ENCODE measurements at places on chromosomes 7 and 10.

DNA sequence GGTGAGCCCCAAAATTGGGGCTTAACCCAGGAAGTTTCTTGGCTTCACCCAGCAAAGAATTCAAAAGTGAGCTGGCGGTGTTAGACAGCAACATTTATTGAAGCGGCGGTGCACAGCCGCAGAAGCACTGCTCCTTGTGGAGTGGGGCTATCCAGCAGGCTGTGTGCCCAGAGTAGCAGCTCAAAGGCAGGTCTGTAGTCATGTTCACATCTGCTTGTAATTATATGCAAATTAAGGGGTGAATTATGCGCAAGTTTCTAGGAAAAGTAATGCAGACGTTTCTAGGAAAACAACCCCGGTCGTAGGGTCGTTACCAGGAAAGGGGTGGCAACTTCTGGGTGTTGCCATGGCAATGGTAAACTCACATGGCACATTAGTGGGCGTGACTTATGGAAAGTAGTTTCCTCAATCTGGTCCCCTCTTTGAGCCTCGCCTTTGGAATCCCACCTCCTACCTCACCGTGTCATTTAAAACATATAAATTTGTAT, 13.7 kb upstream of the KBTBD2 start:
- DNase-seq, result peak; percentile 2

- no peak for DNase-seq
Measured at GRCh38 chr10:71921324-71922027, 42.7 kb upstream of the CHST3 start.

DNA sequence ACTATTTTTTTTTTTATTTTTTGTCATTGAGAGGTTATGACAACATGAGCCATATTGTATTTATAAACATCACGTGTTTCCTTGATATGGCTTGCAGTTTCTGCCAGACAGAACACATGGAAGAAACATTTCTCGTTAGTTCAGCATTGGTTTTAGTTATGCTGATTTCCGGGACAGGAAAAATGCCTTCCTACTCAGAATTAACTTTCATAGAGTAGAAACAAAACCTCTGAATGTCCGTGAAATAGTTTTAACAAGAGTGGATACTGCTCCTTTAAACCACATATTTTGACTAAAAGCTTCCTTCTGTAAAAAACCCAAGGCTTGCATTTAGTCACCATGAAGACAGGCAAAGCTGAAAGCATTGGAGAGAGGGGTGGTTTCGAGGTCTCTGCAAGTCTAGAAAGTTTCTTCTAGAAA, 240.4 kb downstream of the KIAA1217 start:
- DNase-seq, result no peak

DNA sequence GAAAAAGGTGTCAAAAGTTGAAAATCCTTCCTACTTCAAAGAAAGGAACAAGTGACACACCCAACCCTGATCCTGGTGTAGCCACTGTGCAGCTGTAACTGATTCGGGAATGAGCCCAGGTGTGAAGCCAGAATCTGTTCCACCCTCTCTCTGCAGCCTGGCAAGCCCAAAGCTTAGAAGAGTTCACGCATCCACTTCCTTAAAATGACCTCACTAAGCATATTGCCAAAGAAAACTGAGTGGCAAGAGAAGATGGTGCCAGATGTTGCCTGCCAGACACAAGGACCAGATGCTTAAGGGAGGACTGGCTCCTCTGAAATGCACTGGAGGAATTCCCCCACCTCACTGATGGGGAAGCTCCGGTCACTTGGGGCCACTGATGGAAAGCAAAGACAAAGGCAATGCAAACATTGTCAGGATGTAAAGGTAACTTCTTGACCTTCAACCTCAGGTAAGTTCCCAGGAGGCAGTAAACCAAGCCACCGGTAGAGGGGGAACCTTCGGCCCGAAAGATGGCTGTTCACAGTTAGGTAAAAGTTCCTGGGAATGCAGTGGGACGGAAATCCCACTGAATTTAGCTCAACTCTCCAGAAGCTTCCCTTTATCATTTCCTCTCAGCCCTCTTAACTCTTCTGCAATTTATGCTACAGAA, 554.9 kb downstream of the KCNMA1 start:
- DNase-seq, result no peak

GRCh38 chr10:79106256-79107050, 37.7 kb downstream of the ZMIZ1 start:
- DNase-seq, result no peak

DNA sequence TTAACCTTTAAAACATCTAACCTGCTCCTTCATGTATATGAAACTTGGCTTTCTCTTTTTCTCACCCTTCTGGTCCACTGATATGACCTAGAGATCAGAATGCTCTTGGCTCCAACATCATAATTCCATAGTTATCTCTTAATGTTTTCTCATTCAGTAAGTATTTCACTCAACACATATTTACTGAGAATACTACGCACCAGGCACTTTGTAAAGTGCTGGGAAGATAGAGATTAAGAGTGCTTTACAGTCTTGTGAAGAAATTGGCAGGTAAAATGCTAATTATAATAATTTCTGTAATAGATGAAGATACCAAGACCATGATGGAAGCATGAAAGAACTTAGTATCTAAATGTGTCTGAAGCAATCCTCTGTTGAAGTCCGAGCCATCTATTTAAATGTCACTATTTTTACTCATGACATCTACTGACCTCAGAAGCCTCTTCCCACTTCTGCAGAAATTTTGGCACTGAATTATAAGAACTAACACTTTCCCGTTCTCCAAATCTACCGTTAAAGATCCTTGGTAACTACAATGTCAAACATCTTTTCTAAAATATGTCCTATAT, 116.2 kb downstream of the HBP1 start:
- no peak for DNase-seq

DNA sequence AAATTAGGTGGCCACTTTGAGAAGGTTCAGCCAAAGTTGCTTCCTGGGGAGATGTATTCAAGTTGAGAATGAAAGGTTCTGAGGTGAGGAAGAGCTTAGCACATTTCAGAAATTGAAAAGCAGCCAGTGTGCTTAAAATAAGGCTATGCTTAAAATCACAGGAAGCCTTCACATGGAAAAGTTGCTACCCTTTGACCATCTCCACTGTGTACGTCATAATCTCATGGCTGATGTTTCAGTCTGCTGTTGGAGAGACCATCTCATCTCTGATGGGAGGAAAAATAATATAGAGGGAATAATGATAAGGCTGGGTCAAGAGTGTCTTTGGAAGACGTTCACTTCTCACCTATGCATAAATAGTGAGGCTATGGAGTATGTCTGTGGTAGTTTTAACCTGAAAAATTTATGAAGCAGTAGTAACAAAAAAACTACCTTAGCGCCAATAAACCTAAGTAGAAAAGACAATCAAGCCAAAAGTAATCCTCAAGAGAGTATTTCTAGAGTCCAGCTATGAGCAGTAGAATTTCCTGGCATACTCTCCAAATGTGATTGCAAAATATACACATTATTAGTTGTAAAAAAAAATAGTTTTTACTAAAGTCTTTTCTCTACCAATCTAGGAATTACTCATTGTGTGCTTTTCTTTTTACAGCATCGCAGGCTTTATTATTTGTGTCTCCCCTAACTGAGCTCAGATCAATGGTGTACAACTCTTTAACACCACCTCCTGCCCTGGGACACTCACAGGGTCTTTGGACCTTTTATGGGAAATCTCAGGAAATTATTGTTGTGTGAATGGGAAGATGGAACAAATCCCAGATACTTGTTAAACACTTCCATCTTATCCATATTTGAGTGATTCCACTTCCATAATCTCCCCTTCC, 435.2 kb upstream of the LRGUK start:
- DNase-seq, result no peak
